ENCODE measurements at places on chromosomes 5 and 9. TPM values are rescaled to one million over a fixed set of nuclear protein-coding genes. Genes with fewer than 3 reads are reported as not detected.
A peak's percentile ranks its signal among the peaks of the same experiment; 100 is the strongest.

Gene GNA14
- total RNA-seq = 21.0 TPM

GRCh38 chr9:137138722-137139467 lies at the start of gene GRIN1:
GRIN1 (plus strand) TSS chr9:137139154; CDS start chr9:137139487, 333 bp downstream.
- H3K27ac ChIP-seq = no peak within 1 kb of the TSS
- peaks cover 6% of the 10 kb centered on the region for H3K4me1 ChIP-seq
- no peaks in the 10 kb centered on the region for H3K36me3 ChIP-seq
- peak; percentile 55 for DNase-seq
- peaks cover 75% of the 10 kb centered on the region for H3K27me3 ChIP-seq
- H3K4me3 ChIP-seq = peak within 1 kb of the TSS; percentile 55

- peak; percentile 40 for DNase-seq
- no peaks in the 10 kb centered on the region for H3K27me3 ChIP-seq
These were observed 995 bp downstream of the IPPK start for GRCh38 chr9:92668746-92669526.

Gene ARHGEF37
- 1.1 TPM for total RNA-seq

DNA sequence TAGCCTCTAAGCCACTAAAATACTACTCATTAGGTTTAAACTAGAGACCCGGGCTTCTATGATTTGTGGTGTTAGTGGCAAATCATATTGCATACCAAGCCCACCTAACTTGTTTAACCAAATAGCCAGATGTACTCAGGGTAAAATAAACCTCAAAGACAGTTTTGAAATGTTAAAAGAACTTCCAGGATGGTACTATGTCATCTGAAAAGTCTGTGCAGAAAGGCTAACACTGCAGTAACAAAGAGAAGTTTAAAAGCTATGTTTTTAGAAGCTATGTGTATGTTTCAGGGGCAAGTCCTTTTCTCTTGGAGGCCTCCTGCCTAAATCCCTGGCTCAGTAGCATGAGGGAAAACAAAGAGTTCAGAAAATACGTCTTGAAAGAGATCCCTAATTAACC lies 84.9 kb upstream of the IL7R start:
- H3K36me3 ChIP-seq = no peaks in the 10 kb centered on the region
- H3K4me3 ChIP-seq = no peak overlapping the region
- no peak for DNase-seq
- peaks cover 63% of the 10 kb centered on the region for H3K27me3 ChIP-seq
- H3K4me1 ChIP-seq = peaks cover 5% of the 10 kb centered on the region

- no peaks in the 10 kb centered on the region for H3K36me3 ChIP-seq
- no peak for DNase-seq
- peaks cover under 1% of the 10 kb centered on the region for H3K4me1 ChIP-seq
- no peak overlapping the region for H3K4me3 ChIP-seq
These were observed 46.5 kb downstream of the EPB41L4A start for GRCh38 chr5:112372543-112372942.

Gene CD14
- 0.63 TPM for total RNA-seq

GRCh38 chr9:93126151-93126781 lies 7.8 kb downstream of the NINJ1 start:
- DNase-seq = no peak
- no peak overlapping the region for H3K27ac ChIP-seq
- H3K4me1 ChIP-seq = peaks cover 17% of the 10 kb centered on the region

DNA sequence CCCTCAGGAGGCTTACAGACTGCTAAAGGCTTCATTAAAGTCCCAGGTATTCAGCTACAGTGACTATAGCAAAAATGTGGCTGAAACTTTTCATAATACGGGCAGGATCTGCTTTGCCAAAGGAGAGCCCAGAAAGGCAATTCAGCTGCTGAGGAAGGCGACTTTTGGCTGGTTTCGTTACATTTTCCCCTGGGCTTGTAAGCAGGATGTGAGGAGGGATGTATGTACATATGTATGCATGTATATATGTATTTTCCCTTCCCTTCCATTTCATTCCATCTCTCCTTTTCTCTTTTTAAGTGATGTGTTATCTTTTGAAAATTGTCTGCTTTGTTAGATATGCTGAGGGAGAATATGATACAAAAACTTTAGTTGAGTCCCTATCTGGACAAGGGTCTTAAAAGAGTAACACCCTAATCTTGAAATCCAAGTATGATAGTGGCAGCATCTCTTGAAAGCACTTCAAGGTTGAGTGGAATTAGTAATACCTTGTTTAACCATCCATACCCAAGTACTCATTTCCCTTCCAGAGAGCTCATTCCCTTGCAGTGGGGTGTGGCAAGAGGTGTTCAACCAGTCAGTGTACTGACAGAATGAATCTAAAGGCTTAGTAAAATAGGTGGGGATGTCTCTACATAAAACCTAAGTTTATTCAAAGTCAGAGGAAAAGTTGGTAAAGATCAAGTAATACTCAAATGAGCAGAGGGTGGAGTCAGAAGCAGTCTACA lies 28.7 kb downstream of the RAD1 start:
- H3K4me1 ChIP-seq = no peaks in the 10 kb centered on the region
- no peaks in the 10 kb centered on the region for H3K36me3 ChIP-seq
- H3K27ac ChIP-seq = no peak overlapping the region
- no peak for DNase-seq
- H3K27me3 ChIP-seq = no peaks in the 10 kb centered on the region

GRCh38 chr5:147084702-147085101 lies 150.1 kb upstream of the STK32A start:
- H3K4me1 ChIP-seq = 0 out of 2 replicates have a peak, but pooled peaks cover 3% of the 10 kb centered on the region
- H3K27ac ChIP-seq = no peak overlapping the region
- H3K4me3 ChIP-seq = no peak overlapping the region
- H3K27me3 ChIP-seq = no peaks in the 10 kb centered on the region
- no peak for DNase-seq

Gene OR1N1
- total RNA-seq = not detected

DNA sequence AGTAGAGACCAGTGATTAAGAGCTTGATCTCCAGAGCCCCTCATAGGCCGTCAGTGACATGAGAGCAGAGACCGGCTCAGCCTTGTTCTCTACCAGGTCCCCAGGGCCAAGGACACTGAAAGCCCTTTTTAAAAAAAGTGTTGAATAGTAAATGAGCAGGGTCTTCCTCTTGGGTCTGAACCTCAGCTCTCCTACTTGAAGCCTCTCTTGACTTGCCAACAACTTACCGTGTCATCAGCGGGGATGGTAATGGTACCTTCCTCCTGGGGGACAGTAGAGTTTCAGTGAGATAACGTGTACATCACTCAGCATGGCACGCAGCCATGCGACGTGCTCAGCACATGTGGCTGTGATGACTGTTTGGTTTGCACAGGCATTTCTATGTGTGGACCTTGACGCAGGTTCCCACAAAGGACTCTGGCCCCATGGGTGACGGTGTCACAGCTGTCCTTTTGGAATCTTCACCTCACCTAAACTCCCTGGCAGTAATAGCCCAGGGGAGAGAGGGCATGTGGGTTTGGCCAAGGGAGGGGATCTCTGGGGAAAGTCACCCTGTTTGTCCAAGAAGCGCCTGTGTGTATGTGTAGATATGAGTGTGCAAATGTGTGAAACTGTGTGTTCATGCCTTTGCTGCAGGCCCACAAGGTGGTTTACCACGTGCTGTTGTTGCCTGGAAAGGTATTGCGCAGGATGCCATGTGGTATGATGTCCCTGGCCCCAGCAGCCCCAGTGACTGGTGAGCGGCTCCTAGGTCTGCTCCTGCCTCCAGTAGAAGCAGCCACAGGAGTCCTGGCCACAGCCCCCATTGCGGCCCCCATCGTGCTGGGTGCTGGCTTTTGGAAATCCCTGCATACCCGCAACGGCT lies 18.7 kb downstream of the ERGIC1 start:
- H3K4me3 ChIP-seq = no peak overlapping the region
- no peaks in the 10 kb centered on the region for H3K36me3 ChIP-seq
- no peaks in the 10 kb centered on the region for H3K27me3 ChIP-seq
- DNase-seq = no peak
- peak overlapping the region; percentile 92 for H3K27ac ChIP-seq
- peaks cover 38% of the 10 kb centered on the region for H3K4me1 ChIP-seq

Gene AMBP
- 3.3 TPM for total RNA-seq

DNA sequence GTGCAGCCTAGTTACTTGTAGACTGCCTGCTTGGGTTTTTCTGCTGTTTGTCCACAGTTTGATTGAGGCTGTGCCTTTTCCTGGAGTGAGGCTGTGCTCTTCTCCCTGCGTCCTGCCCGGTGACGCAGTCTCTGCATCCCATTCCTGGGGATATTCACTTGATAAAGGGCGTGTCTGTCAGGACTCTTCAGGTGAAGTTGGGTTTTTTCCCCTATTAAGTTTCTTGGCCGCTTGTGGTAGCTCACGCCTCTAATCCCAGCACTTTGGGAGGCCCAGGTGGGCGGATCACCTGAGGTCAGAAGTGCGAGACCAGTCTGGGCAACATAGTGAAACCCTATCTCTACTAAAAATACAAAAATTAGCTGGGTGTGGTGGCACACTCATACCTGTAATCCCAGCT lies 50.0 kb upstream of the SUSD3 start:
- H3K36me3 ChIP-seq = no peaks in the 10 kb centered on the region
- peaks cover 7% of the 10 kb centered on the region for H3K27me3 ChIP-seq
- no peak overlapping the region for H3K27ac ChIP-seq
- no peak overlapping the region for H3K4me3 ChIP-seq
- no peak for DNase-seq
- H3K4me1 ChIP-seq = peaks cover 31% of the 10 kb centered on the region

DNA sequence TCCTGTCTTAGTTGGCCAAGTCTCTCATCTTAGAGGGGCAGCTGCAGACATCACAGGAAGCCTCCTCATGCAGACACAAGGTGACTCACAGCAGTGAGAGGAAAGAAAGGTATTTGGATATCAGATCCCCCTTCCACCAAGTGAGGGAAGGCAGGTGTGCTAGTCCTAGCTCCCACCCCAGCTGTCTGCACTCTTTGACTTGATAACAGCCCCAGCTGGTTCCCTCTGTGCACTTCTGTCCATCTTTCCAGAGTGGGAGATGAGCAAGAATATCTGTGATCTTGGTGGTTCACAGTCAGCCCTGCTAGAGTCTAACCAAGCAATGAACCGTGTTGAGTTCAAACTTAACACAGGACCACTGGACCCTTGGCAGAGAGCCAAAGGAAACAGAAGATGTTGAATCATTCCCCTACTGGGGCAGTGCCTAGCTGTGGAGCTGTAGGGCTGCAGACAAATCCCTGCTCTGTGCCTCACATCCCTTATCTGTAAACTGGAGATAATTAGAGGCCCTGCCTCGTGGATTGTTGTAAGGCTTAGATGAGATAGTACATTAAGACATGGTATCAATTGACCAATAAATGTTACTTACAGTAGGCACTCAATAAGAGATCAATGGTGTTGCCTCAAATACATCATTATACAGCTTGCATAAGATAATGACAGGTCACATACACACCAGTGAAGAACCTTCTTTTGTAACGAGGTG lies 39.1 kb downstream of the SH3RF2 start:
- no peak for DNase-seq
- H3K27me3 ChIP-seq = no peaks in the 10 kb centered on the region
- H3K4me3 ChIP-seq = no peak overlapping the region
- H3K4me1 ChIP-seq = no peaks in the 10 kb centered on the region

DNA sequence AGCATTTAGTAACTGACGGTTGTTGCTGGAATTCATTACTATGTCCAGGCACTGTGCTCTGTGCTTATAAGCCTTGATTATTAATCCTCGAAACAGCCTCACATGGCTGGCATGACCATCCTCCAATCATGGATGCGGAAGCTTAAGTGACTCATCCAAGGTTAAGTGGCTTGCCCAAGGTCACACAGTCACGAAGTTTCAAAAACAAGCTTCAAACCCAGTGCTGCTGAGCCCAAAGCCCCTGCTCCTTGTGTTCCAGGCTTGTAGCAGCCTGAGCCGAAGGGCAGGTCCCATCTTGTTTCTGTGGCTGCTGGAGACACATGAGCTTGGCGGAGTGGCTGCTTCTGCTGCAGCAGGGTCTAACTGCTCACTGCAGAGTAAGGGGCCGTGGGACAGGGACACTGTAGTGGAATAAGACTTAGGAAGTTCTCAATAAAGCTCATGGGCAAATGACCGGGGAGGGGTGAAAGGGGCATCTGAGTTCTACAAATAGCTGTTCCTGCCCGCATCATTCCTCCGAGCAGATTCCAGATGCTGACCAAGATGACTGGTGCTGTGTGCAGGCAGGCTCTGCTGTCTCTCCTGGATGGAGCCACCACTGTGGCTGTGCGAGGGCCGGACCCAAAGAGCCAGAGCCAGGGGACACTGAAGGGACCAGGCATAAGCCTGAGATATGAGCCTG lies 32.4 kb downstream of the WHRN start:
- H3K4me1 ChIP-seq = peaks cover 12% of the 10 kb centered on the region
- H3K27ac ChIP-seq = no peak overlapping the region
- DNase-seq = no peak
- H3K4me3 ChIP-seq = no peak overlapping the region
- H3K36me3 ChIP-seq = peaks cover 4% of the 10 kb centered on the region
- H3K27me3 ChIP-seq = no peaks in the 10 kb centered on the region

DNA sequence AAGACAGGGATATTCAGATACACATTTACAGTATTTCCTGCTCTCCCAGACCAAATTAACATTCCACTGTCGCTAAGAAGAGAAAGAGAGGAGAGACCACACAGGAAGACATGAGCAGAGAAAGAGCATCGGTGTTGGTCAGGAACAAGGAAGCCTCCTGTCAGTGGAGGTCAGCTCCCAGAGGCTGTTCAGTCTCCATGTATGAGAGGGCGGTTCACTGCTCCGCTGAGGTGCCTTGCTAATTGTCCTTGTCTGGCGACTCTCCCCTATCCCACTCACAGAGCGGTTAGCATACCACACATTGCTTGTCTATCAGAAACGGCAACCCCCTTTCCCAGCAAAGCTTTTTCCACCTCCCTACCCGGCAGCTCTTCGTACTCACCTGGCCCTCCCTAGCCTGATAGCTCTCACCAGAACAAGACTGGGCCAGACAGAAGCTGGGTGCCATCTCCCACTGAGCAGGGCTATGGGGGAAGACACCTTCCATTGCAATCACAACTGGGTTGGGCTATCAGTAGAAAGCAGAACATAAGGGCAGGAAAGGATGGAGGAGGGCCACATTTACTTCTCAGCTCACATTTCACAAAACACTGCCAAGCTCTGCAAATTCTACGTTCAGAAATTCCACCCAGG lies 58.6 kb upstream of the LMNB1 start:
- peak; percentile 38 for DNase-seq
- no peaks in the 10 kb centered on the region for H3K36me3 ChIP-seq
- no peak overlapping the region for H3K4me3 ChIP-seq
- H3K27me3 ChIP-seq = no peaks in the 10 kb centered on the region
- peak overlapping the region; percentile 19 for H3K27ac ChIP-seq

- no peaks in the 10 kb centered on the region for H3K27me3 ChIP-seq
- no peak overlapping the region for H3K4me3 ChIP-seq
- H3K27ac ChIP-seq = no peak overlapping the region
- peak; percentile 36 for DNase-seq
- no peaks in the 10 kb centered on the region for H3K4me1 ChIP-seq
These were observed 19.8 kb upstream of the NUDT12 start for GRCh38 chr5:103582364-103582763.

- H3K4me3 ChIP-seq = no peak overlapping the region
- no peaks in the 10 kb centered on the region for H3K4me1 ChIP-seq
- no peak overlapping the region for H3K27ac ChIP-seq
- H3K27me3 ChIP-seq = no peaks in the 10 kb centered on the region
- DNase-seq = no peak
These were observed 43.2 kb upstream of the IL7R start for GRCh38 chr5:35813521-35813920.
